AG04450 (cell line): ENCODE measurements at places on chromosomes 1 and 21. TPM values are rescaled to one million over a fixed set of nuclear protein-coding genes. Genes with fewer than 3 reads are reported as not detected.

F13B gene
- not detected in 2 replicates for polyA plus RNA-seq

CD1E gene
- polyA plus RNA-seq = not detected in 2 replicates

CLEC20A gene
- polyA plus RNA-seq = not detected in 2 replicates

FMO4 gene
- 0.46 and 1.2 TPM in 2 replicates for polyA plus RNA-seq

OR2L13 gene
- not detected in 2 replicates for polyA plus RNA-seq
